ENCODE measurements at places on chromosomes 11 and 22.

GRCh38 chr11:9972989-9973388, 309.1 kb downstream of the SWAP70 start:
- no peak for DNase-seq

DNA sequence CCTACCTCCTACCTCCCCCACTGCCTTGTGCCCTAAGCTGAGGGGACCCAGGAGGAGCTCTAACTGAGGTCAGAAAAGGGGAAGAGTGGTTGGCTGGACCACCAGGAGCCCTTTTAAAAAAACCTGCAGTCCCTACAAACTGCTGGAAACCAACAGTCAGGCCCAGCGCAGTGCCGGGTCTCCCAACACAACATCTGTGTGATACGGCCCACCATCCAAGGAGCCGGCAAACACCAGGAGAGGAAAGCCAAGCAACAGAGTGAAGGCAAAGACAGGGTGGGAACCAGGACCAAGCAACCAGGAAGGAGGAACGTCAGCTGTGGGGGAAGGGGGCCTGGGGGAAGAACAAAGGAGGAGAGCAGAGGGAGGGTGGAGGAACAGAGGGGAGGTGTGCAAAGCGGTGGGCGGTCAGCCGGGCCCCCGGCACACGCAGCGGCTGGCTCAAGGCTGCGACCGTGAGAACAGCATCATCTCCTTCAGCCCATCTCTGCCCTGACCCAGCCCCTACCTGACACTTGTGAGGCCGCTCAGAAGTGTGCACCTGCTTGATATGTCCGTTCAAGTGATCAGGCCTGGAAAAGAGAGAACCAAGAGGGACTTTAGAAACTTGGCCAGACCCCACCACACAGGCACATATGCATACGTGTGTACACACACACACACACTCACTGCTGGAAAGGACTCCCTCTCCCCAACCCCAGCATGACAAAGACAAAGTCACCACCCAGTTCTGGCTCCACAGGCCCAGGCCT, 3.6 kb downstream of the PATZ1 start:
- no peak for DNase-seq

DNA sequence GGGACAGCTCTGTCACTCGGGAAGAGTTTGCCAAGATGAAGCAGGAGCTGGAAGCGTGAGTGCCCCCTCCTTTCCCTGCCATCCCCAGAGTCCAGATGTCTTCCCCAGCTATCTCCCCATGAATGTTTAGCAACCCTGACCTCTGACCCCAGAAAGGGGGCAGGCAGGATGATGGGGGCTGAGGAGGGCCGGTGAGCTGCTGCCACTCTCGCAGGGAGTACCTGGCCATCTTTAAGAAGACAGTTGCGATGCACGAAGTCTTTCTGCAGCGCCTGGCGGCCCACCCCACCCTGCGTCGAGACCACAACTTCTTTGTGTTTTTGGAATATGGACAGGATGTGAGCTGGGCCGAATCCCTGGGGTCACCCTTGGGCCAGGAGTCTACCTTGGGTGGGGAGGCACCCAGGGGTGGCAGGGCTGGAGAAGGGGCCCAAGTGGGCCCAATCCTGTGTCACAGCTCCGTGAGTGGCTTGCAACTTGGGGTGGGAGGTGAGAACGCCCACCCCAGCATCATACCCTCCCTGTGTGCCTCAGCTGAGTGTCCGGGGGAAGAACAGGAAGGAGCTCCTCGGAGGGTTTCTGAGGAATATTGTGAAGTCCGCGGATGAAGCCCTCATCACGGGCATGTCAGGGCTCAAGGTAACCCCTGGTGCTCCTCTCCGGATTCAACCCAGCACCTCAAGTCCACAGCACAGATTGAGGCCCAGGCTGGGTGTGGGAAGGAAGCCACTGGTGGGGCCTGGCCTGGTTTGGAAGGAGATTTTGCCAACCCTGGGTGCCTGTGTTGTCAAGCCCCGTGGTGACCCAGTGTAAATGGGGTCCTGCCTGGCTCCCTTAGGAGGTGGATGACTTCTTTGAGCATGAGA, 7.5 kb downstream of the CFL1 start:
- DNase-seq: no peak

GRCh38 chr11:112281726-112282125, 21.1 kb upstream of the PLET1 start:
- no peak for DNase-seq

GRCh38 chr22:42548597-42549330, 5.0 kb upstream of the SERHL2 start:
- no peak for DNase-seq

DNA sequence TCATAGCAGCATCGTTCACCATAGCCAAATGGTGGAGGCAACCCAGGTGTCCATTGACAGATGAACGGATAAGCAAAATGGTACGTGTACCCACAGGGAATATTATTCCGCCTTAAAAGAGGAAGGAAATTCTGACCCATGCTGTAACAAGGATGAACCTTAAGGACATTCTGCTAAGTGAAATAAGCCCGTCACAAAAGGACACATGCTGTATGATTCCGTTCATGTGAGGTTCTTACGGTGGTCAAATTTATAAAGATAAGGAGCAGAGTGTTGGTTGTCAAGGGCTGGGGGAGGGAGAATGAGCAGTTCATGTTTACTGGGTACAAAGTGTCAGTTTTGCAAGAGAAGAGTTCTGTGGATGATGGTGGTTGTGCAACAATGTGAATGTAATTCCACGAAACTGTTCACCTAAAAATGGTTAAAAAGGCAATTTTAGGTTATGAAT, 26.3 kb downstream of the APOL1 start:
- DNase-seq: no peak

DNA sequence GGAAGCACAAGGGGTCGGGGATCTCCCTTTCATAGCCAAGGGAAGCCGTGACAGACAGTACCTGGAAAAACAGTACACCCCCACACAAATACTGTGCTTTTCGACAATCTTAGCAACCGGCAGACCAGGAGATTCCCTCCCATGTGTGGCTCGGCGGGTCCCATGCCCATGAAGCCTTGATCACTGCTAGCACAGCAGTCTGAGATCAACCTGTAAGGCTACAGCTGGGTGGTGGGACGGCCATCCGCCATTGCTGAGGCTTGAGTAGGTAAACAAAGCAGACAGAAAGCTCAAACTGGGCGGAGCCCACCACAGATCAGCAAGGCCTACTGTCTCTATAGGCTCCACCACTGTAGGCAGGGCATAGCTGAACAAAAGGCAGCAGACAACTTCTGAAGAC, 180.2 kb upstream of the SOX6 start:
- no peak for DNase-seq

- no peak for DNase-seq
Observed at GRCh38 chr22:41561335-41561734, 525 bp downstream of the CSDC2 start.

DNA sequence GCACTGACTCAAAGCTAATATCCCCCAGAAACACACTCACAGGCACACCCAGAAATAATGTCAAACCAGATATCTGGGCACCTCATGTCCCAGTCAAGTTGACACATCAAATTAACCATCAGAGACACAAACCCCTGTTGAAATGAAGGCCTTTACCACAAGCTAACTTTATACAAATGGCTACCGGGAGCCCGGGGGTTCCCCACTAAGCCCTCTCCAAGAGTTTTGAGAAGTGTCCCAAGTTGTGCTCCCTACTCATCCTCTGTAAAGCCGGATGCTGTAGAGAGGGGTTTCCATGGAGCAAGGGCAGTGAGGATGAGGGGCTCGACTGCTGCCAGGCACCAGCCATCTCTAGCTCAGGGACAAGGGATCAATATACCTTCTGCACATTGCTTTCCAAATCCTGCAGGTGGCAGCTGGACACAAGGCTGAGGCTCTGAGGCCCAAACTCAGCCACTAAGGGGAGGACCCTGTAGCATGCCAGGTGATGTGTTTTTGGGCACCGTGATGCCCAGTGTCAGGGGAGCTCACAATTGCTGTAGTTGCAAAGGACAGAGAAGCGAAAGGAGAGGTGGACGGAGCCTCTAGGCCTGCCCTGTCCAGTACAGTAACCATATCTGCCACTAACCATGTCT, 145.7 kb downstream of the TTC17 start:
- no peak for DNase-seq

- no peak for DNase-seq
Observed at GRCh38 chr11:35214792-35215193, 75.8 kb downstream of the CD44 start.

DNA sequence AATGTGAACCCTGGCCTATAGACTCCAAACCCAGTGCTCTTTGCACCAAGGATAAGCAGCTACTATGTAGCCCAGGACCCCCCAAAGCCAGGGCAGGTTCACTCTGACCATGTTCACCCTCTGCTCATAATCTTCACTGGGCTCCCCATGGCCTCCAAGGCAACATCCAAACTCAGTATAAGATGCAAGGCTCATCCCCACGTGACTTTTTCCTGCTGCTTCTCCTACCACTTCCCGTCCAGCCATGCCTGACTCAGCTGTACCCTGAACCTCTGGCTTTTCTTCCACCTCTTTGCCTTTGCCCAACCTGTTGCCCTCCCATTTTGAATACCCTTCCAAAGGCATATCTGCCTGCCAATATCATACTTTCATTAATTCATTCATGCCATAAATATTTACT, 27.8 kb downstream of the PDE2A start:
- no peak for DNase-seq

GRCh38 chr11:116690611-116691010, 82.2 kb downstream of the BUD13 start:
- no peak for DNase-seq

GRCh38 chr11:69079661-69080256, 31.0 kb downstream of the TPCN2 start:
- no peak for DNase-seq

DNA sequence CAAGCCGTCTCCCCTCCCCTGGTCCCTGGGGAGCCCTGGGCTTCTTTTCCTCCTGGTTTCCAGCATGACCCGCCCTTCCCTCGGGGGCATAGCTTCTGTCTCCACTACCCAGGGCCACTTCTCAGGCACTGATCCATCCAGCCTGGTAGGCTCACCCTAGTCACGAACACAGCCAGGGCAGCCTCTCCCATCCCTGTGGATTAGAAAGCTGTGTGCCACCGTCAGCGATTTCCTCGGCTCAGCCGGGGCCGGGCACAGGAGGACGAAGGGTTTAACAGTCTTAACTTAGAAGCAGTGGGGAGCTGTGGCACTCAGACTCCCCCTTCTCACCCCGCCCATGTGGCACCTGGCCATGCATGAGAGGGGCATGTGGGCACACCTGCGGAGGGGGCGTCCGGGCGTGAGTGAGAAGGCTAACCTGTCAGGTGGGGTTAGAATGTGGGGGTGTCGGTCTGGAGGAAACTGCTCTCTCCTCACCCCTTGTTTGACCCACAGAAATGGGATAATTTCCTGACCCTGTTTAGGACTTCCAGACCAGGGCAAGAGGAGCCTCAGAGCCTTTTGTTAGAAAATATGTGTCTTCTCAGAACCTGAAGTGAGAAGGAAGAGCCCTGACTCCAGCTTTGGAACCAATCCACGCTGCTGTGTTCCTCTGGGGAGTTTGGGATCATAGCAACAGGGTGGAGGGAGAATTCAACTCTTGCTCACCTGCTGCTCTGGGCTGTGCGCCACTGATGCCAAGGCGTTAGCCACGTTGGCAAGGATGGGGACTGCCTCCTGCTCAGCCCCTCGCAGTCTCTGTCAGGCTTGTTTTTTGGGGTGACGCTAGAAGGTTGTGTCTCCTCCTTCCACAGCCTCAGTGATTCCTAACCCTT, 14.6 kb downstream of the GLB1L2 start:
- DNase-seq: no peak

- no peak for DNase-seq
Observed at GRCh38 chr11:20089796-20090653, 70.2 kb downstream of the DBX1 start.

DNA sequence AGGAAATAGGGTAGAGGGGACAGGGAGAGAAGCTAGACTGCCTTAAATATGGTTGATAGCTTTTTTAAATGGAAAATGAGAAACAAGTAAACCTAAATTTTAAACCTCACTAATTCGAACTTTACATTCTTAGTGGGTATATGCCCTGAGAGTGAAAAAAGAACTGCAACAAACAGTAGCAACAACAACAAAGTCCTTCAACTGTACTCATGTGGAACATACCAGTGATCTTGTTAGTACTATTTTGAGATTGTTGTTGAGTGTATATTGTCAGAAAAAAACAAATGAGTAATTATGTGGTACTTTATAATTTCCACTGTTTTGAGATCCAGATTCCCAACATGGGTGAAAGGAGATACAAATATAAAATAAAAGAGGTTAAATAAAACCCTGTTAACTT, 88.9 kb upstream of the TNRC6B start:
- DNase-seq: no peak

DNA sequence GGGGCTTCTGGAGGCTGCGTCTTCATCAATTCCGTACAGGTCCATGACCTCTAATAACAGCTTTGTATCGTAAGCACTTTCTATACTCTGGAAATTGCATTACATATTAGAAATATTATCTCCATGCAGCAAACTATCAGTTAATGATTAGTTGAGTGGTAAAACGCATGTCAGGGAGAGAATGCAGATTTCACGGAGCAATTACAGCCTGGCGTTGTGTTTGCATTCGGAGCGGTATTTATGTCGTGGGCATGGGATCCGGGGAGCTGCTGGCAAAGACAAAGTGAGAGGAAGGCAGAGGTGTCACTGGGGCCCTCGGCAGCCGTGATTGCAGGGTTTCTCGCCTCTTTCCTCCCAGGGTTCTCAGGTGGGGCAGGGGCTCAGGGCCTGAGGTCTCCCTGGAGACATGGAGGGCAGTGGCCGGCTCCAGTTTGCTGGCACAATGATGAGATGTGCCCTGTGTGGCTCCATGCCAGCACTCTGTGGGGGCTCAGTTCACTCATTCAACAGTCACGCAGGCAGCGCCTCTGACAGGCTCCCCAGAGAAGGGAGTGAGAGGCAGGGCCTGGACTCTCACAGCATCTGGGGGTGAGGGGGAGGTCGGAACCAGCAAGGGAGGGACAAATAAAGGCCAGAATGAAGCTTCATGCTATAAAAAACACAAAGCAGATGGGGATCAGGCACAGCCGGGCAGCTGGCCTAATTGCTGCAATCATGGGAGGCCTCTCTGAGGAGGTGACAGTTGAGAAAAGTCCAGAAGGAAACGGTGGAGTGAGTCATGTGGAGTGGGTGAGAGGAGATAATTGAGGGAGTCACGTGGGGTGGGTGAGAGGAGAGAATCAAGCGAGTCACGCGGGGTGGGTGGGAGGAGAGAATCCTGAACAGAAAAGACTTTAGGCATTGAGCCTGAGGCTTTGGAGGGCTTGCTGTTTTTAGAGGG, 1002.7 kb downstream of the BRD1 start:
- DNase-seq: peak; percentile 11

DNA sequence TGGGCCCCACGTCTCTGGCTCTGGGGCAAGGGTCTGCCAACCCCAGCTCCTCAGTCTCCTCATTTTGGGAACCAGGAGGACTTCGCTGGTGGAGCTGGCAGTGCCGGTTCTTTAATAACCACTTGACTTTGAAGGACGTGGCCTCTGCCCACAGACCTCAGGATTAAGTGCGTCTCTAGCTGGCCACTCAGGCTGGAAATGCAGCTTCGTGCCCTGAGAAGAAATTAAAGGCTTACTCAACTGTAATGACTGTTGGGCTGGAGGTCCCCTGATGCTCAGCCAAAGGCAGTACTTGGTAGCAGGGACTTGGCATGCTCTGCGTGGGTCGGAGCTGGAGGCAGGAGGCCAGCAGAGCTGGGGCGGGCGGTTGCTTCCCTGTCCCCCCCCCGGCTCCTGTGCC, 16.7 kb upstream of the PARVG start:
- no peak for DNase-seq

GRCh38 chr11:30474151-30474954, 111.8 kb downstream of the MPPED2 start:
- DNase-seq: no peak

Measured in caudate nucleus (tissue), 63 donors.